ENCODE measurements at places on chromosomes 6 and 20.

DNA sequence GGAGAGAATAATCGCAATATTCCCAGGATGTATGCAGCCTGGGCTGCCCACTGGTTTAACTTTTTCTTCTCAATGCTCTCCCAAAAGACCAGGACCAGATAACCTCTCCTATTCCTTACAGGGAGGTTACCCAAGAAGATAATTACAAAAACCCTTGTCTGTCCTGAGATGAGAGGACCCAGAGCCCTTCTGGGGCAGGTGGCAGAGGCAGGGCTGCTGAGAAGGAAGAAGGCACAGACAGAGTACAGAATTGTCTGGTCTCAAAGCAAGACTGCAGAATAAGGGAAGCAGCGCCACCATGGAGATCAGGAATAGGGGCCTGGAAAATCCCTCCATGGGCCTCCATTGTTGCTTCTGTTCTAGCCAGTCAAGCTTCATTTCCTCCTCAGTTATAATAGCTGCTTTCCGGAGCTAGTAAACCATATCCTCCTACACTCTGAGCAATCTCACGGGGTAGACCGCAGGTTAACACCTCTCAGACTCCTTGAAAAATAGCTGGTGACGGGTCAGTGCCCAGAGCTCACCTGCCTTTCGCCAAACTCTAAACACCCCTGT is 463 bp upstream of the HLA-DMB start:
- DNase-seq, result no peak

DNA sequence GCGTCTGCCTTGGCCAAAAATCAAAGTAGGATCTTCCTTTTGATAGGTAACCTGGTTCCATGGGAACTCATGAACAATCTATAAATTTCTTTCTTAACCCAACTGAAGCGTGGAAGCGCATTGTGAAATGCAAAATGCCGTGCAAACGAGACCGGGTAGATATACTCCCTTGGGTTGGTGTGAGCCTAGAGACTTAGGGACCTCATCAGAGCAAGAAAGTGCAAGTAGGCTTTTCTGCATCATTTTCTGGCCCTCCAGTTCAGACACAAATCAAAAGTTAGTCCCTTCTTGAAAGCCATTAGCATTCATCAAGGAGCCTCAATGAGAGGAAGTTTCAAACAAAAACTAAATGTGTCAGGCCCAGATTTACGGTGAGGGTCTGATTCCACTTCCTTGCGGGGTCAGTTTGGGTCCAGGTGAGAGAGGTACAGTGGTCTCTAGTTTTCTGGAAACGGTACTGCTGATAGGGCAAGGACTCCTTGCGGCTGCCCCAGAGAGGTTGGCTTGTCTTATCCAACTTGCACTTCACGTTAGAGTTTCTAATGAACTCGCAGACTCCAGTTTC is 5.3 kb upstream of the ZNF184 start:
- no peak for DNase-seq

DNA sequence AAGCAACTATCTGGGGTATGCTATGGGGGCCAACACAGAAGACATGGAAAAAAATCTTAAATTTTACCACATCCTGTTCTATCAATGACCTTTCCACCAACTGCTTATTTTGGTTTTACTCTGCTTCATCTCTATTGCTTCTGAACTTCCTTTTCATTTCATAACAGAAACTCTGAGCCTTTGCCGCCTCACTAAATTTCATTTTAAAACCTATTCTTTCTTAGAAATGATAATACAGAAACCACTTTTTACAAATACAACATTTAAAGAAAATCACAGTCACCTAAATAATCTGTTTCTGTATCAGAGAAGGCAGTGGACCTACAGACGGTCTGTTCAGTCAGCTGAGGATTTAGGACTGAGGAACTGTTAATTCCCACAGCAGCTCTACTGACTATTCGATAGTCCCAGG is 117.5 kb downstream of the KCNQ5 start:
- no peak for DNase-seq

GRCh38 chr6:41426438-41426851 is 91.0 kb downstream of the NCR2 start:
- no peak for DNase-seq

DNA sequence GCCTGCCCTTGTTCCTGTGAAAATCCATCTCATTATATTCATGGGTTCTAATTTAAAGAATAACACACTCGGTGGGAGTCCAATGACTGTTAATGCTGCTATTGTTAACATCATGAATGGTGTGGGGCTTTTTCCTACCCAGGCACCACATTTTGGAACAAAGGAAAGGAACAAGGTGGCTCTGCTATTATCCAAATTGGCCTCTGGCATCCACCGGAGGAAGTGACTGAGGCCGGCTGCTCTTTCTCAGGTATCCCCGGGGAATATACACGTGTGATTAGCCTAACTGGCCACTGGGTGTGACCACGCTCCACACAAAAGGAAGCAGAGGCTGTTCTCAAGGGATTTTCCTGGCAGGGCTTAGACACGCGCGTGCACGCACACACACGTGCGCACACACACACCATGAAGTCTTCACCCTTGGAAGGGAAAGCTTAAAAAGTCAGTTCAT is 601.2 kb upstream of the ARID1B start:
- no peak for DNase-seq

DNA sequence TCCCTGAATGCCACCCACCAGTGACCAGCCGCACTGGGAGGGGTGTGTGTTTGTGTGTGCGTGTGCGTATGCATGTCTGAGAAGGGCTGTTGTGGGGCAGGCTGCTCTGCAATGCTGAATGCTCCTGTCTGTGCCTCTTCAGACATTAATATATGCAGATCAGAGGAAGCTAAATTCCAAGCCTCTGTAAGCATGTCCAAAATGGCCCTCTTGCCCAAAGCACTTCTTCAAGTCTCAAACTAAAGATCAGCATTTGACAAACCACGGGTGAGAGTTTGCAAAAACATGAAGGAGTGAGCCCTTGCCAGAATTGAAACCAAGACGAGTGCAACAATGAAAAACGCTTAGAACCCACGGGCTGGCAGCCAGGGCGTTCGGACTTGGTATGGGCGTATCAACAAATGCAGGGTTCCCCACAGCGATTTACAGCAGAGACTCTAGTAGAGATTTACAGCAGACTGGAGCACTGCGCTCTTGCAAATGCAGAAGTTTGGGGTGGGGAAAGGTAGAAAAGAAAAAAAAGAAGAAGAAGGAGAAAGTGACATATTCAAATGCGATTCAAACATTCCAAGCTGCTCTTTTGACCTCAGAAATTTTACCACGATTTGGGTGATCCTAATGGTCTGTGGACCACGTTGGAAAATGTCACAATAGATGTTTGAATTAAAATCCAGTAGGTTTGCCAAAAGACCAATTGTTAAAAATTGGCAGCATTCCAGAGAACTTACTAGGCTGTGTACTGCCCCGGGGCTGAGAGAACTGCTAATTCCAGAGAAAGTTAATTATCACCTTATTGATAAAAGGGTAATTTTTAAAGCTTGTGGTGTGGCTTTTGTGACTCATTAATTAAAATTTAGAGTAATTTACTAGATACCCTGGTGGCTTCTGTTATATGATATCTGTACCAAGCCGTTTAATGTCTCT is 3.5 kb downstream of the SCML4 start:
- peak; percentile 10 for DNase-seq

GRCh38 chr6:108027594-108027993 is 46.9 kb downstream of the OSTM1 start:
- DNase-seq, result no peak

GRCh38 chr6:41728073-41728936 is 7.1 kb downstream of the TFEB start:
- DNase-seq, result peak; percentile 48

- DNase-seq, result no peak
Measured at GRCh38 chr20:44646023-44646640, 5.4 kb downstream of the ADA start.

DNA sequence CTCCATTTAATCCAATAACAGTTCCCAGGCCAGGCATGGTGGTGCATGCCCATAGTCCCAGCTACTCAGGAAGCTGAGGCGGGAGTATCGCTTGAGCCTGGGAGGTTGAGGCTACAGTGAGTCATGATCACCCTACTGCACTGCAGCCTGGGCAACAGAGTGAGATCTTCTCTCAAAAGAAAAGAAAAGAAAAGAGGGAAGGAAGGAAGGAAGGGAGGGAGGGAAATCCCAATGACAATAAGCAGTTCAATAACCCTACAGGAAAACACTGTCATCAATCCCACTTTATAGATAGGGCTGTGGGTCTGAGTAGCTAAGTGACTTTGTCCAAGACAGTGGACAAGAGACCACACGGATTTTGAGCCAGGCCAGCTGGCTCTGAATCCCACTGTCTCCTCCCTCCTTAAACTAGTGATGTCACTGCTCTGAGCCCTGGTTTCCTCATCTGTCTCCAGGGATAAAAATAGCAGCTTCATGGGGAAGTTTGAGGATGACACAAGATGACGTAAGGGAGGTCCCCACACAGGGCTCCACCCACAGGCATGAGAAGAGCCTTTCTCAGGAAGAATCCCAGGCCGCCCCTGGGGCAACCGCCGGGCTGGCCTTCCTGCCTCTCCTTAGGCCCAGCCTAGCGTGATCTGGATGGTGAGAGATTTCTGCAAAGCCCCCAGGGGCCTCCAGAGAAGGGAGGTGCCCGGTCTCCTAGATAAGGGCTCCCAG is 7.2 kb upstream of the TRIB3 start:
- no peak for DNase-seq

DNA sequence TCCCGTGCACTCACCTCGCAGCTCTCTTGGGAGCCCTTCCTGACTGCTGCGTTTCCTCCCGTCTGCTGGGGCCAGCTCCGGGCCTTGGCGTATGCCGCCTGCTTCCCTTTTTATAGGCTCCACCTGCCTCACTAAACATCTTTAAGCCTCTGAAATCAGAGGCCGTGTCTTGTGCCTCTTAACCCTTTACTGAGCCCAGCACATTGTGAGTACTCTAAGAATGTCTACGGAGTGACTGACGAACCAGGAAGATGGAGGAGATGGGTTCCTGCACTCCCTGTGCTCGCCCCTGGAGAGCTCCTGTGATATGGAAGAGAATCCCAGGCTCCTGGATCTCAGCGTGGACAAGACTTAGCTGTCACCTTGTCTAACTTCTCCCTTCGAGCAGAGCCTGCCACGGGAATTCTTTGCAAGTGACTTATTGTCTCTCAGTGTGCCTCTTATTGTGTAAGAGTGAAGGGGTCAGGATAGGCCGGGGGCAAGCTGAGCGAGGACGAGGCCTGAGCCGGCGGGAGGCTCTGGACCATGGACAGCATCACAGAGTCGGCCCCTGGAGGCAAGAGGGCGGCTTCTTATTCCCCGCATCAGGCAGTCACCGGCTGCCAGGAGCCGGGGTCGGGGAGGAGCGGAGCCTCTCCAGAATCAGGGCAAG is 70.9 kb upstream of the CCDC167 start:
- DNase-seq, result no peak

- DNase-seq, result no peak
Measured at GRCh38 chr6:79802657-79803300, 144.6 kb downstream of the ELOVL4 start.

- no peak for DNase-seq
Measured at GRCh38 chr6:118558464-118559217, 10.5 kb downstream of the PLN start.

Measured in hippocampal formation (tissue), 2 donors.